ENCODE measurements at places on chromosomes 1 and 21. TPM values are rescaled to one million over a fixed set of nuclear protein-coding genes. Genes with fewer than 3 reads are reported as not detected.

ADCY10 gene
- 1.2 TPM for total RNA-seq

SPRR1B gene
- total RNA-seq = not detected

SLC22A15 gene
- total RNA-seq = 0.32 TPM

ARHGEF10L gene
- total RNA-seq = 9.7 TPM

COPA gene
- total RNA-seq = 209 TPM

NAV1 gene
- total RNA-seq = 56.2 TPM

MATN1 gene
- total RNA-seq = not detected

Data from epithelial cell of alveolus of lung (primary cell).